ENCODE measurements at places on chromosomes 7 and 10. TPM values are rescaled to one million over a fixed set of nuclear protein-coding genes. Genes with fewer than 3 reads are reported as not detected.

Gene FGFR2
- total RNA-seq: 61.5 TPM

DNA sequence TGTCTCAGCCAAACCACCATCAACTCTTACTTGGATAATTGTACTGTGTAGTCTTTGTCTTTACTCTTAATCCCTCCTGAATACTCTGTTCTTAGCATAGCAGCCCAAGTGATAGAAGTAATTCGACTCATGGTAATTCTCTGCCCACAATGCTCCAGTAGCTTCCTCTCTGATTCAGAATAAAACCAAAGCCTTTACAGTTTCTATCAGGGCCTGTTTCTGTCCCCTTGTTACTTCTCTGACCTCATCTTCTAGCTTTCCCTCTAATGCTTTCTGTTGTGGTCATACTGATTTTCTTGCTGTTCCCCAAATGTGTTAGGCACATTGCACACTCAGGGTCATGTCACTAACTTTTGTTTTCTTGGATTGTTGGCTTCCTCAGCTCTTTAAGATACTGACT lies 8.0 kb downstream of the ZNF518A start:
- H3K27ac ChIP-seq: no peak overlapping the region
- no peak for DNase-seq
- H3K4me3 ChIP-seq: no peak overlapping the region
- peaks cover 70% of the 10 kb centered on the region for H3K36me3 ChIP-seq

DNA sequence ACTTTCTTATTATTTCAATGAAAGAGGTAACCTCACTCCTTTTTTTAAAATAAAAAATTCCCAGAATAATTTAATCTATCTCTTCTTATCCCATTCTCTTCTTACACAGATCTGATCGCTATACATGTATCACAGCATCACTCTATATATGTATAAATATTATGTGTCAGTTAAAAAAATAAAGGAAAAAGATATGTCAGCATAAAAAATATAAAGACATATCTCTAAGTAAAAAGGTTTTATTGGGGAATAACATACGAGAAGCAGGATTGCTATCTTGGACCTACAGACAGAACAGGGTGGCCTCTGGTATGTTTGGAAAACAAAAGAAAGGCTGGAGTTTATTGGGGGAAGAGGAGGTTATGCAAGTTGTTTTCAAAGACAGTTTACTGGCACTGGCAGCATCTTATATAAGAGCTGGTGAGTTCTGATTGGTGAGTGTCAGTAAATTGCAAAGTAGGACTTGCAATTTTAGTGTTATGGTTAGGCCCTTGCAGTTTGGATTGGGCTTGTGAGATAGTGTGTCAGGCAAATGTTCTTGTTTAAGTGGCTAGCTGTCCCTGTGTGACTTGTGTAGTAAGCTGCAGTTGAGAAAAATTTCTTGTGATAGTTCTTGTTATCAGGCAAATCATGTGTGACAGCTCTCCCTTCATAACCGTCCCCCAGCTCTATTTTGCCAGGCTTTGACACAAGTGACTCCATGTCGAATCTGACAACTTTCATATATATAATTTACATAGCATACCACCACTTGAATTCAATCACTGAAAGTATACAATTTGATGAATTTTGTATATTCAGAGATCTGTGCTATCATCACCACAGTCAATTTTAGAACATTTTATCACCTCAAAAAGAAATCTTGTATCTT lies 118.2 kb downstream of the HBP1 start:
- peaks cover 4% of the 10 kb centered on the region for H3K36me3 ChIP-seq
- DNase-seq: no peak
- H3K4me3 ChIP-seq: no peak overlapping the region
- H3K27ac ChIP-seq: no peak overlapping the region

Gene SFTPD
- total RNA-seq: 3.0 TPM

Gene PDGFA
- total RNA-seq: 88.0 TPM

Gene DLX6
- total RNA-seq: not detected

- DNase-seq: no peak
- H3K27me3 ChIP-seq: no peaks in the 10 kb centered on the region
- no peak overlapping the region for H3K27ac ChIP-seq
- H3K4me1 ChIP-seq: peaks cover 66% of the 10 kb centered on the region
These were observed 9.4 kb downstream of the SLC25A13 start for GRCh38 chr7:96312502-96312901.

DNA sequence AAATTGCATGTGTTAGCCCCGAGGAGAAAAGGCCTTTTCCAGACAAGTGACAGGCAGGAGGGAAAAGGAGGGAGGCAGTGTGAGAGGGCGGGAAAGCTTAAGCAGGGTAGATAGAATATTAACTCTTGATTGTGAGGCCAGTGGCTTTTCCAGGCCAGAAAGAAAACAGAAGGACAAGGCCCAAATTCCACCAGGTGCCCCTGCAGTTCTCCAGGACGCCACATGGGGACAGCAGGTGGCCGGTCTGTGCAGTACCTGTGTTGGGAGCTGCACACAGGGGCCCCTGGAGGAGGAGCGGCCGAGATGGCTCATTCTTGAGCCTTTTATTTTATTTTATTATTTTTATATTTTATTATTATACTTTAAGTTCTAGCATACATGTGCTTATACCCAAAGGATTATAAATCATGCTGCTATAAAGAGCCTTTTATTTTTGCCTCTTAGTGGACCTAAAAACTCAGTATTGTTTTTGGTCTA lies 141.3 kb upstream of the KLF14 start:
- no peak overlapping the region for H3K4me3 ChIP-seq
- no peaks in the 10 kb centered on the region for H3K27me3 ChIP-seq
- DNase-seq: no peak
- peaks cover 84% of the 10 kb centered on the region for H3K36me3 ChIP-seq

DNA sequence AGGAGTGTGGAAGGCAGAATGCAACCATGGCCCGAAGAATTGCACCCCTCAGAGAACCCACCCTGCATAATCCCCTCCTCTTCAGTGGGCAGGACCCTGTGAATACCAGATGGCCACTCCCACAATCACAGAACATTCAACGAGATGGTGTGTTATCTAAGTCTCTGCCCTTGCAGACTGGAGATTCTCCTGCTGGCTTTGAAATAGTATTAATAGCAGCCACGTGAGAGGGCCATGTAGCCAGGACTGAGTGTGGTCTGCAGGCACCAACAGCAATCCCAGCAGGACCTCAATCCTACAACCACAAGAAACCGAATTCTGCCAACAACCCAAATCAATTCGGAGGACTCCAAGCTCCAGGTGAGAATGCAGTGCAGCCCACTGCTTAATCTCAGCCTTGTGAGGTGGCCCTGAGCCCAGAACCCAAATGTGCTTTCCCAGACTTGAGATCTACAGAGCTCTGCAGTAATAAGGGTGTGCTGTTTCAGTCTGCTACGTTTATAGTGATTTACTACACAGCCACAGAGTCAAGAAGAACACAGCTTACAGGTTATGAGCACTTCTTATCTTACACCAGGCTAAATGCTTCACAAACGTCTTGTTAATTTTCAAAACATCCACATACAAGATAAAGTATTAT lies 72.1 kb downstream of the VOPP1 start:
- no peak overlapping the region for H3K4me3 ChIP-seq
- peaks cover 15% of the 10 kb centered on the region for H3K36me3 ChIP-seq
- H3K27me3 ChIP-seq: no peaks in the 10 kb centered on the region
- peaks cover 12% of the 10 kb centered on the region for H3K4me1 ChIP-seq

GRCh38 chr7:100396421-100396982 lies 23.2 kb downstream of the PILRA start:
- H3K27me3 ChIP-seq: no peaks in the 10 kb centered on the region
- no peaks in the 10 kb centered on the region for H3K4me1 ChIP-seq
- no peak overlapping the region for H3K4me3 ChIP-seq
- DNase-seq: no peak
- no peak overlapping the region for H3K27ac ChIP-seq
- peaks cover 15% of the 10 kb centered on the region for H3K36me3 ChIP-seq

DNA sequence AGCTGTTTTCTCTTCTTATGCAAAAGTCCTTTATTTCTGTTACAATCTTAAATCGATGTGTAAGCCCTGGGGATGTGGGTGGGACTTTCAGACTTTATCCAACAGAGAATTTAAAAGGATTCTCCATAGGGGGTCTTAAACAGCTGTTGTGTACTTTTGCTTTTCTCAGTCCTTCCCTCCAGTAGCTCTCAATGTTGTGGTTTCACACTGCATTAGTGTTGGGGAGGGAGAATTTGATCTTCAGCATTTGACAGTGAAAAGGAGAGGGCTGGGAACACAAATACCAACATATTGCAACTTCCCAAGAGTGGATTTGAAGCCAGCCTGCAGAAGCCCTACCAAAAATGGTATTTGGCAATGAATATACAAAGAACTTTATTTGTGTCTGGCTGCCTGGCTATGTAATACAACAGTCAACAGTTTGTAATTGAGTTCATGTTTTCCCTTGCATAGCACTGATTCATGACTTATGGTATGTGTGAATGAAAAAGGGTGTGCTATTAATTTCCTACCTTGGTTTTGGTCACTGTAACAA lies 80.1 kb upstream of the CAPZA2 start:
- H3K27me3 ChIP-seq: no peaks in the 10 kb centered on the region
- no peak overlapping the region for H3K27ac ChIP-seq
- no peak overlapping the region for H3K4me3 ChIP-seq
- DNase-seq: no peak

- H3K27me3 ChIP-seq: no peaks in the 10 kb centered on the region
- peaks cover 15% of the 10 kb centered on the region for H3K4me1 ChIP-seq
- DNase-seq: no peak
- H3K4me3 ChIP-seq: no peak overlapping the region
- H3K36me3 ChIP-seq: no peaks in the 10 kb centered on the region
- no peak overlapping the region for H3K27ac ChIP-seq
These were observed 21.0 kb downstream of the DOCK4 start for GRCh38 chr7:112185005-112185834.

Gene ASAH2
- 0.42 TPM for total RNA-seq

Gene SLC13A1
- 0.11 TPM for total RNA-seq

Gene IQCE
- total RNA-seq: 22.2 TPM

GRCh38 chr7:71630516-71630915 lies 498.6 kb downstream of the GALNT17 start:
- peaks cover 43% of the 10 kb centered on the region for H3K4me1 ChIP-seq
- H3K27ac ChIP-seq: no peak overlapping the region
- H3K4me3 ChIP-seq: no peak overlapping the region

DNA sequence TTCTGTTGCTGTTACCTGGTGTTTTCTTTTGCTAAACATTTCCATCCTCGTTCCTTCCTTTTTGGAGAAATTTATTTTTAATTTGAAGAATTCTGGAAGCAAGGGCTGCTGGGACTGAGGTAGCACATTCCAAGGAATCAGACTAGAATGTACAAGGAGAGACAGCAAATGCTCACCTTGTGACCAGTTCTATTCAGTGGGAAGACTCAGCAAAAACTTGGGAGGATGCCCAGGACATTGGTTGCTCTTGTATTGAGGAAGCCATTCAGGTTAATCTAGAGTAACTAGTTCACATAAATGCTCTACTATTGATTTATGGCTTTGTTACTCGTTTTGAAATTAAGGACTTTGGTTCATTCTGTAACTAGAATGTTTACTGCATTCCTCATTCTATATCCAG lies 11.3 kb downstream of the PLCE1 start:
- H3K4me3 ChIP-seq: no peak overlapping the region
- H3K27ac ChIP-seq: no peak overlapping the region
- no peak for DNase-seq
- no peaks in the 10 kb centered on the region for H3K36me3 ChIP-seq

DNA sequence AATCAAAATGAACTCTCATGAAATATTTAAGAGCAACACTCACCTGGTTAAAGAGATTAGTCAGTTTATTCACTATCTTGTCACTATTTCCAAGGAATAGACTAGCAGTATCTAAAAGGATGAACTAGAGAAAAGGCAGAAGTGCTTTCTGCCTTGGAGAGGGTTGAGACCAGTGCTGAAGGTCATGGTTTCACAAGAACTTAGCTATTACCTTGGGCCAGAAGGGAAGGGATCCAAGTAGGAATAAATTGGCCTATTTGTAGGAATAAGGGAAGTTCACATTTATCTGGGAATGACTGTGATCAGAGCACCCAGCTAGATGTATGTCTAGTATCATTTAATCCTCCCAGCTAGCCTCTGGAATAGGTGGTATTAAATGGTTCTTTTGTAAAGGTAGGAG lies 347.2 kb downstream of the LRMDA start:
- H3K27ac ChIP-seq: no peak overlapping the region
- H3K4me1 ChIP-seq: peaks cover 43% of the 10 kb centered on the region
- H3K4me3 ChIP-seq: no peak overlapping the region

Gene PRPS1L1
- total RNA-seq: not detected

GRCh38 chr7:142337054-142338001 lies 79.5 kb upstream of the PRSS58 start:
- H3K27ac ChIP-seq: no peak overlapping the region
- no peaks in the 10 kb centered on the region for H3K36me3 ChIP-seq
- H3K4me1 ChIP-seq: no peaks in the 10 kb centered on the region
- DNase-seq: no peak

- no peaks in the 10 kb centered on the region for H3K36me3 ChIP-seq
- H3K27ac ChIP-seq: no peak overlapping the region
- no peak overlapping the region for H3K4me3 ChIP-seq
- H3K4me1 ChIP-seq: peaks cover 11% of the 10 kb centered on the region
- DNase-seq: no peak
- no peaks in the 10 kb centered on the region for H3K27me3 ChIP-seq
These were observed 391.3 kb downstream of the AUTS2 start for GRCh38 chr7:69989551-69989950.

DNA sequence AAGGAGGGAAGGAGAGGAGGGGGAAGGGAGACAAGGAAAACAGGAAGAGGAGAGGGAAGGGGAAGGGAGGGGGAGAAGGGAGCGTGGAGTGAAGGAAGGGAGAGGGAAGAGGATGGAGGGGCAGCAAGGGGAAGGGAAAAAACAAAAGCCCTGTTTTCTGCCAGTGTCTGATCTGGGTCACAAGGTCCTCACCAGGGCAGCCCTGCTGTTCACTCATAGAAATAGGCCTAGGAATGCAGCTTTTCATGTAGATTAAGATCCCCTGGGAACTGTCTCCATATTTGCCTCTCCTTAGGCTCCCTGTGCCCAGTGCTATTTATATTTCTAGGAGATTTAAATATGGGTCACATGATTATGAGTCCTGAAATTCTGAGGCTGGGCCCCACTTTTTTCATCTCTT lies 790.7 kb downstream of the TNS3 start:
- H3K27ac ChIP-seq: no peak overlapping the region
- no peak overlapping the region for H3K4me3 ChIP-seq

DNA sequence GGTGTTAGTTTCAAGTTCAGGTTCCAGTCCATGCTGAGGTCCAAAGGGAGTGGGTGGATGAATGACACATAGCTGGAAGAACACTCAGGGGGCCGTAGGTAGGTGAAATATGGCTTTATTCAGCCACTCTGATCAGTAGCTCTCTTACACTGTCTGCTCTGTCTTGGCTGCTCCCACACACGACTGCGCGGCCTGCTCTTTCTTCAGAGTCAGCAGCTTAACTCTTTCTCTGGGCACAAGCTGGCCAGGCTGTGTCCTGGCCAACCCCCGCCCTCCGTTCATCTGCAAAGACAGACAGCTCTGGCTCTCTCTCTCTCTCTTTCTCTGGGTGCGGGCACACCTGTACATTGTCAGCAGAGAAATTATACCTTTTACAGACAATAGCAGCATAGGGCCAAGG lies 317.4 kb upstream of the SORCS1 start:
- H3K4me1 ChIP-seq: no peaks in the 10 kb centered on the region
- H3K4me3 ChIP-seq: no peak overlapping the region
- DNase-seq: no peak
- no peaks in the 10 kb centered on the region for H3K36me3 ChIP-seq
- no peak overlapping the region for H3K27ac ChIP-seq
- no peaks in the 10 kb centered on the region for H3K27me3 ChIP-seq

Data from esophagus muscularis mucosa (tissue), 4 donors.